ENCODE measurements at places on chromosomes 1 and 21.

DNA sequence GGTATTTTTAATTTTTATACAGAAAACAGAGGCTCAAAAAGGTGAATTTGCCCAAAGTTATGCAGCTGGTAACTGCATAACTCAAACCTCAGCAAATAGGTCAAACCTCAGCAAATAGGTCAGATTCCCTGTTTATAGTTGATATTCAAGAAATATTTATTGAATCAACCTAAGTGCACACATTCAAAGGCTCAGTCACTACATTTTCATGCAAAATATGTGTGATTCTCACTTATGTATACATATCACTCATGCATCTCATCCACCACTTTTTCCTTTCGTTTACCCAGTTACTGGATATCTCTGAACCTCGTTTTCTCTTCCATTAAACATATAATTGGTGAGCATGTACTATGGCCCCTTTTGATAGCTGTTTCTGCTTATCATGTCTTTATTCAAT is 158.3 kb upstream of the C1orf21 start:
- DNase-seq = no peak

DNA sequence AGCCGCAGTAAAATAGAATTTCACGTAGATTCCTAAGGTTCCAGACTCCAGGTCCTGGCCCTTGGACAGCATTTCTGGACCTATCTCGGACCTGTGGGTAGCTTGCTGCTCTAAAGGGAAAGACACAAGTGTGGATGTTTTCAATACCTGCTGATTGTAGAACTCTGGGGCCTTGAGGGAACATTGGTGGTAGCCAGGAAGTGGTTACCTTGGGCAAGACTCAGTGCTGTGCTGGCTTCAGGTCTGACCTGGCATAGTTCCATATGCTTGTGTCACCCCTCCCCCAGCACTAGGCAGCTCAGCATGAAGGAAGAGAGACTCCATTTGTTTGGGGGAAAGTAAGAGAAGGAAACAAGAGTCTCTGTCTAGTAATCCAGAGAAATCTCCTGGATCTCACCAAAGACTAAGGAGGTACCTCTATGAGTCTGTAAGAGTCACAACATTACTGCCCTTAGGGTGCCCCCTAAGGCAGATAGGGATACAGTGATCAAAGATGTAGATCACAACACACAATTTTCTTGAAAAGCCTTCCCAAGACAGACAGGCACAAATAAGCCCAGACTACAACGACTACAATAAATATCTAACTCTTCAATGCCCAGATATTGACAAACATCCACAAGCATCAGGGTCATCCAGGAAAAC is 398.8 kb downstream of the TGFB2 start:
- no peak for DNase-seq

GRCh38 chr21:25161571-25161970 is 445.7 kb downstream of the MRPL39 start:
- DNase-seq = no peak

DNA sequence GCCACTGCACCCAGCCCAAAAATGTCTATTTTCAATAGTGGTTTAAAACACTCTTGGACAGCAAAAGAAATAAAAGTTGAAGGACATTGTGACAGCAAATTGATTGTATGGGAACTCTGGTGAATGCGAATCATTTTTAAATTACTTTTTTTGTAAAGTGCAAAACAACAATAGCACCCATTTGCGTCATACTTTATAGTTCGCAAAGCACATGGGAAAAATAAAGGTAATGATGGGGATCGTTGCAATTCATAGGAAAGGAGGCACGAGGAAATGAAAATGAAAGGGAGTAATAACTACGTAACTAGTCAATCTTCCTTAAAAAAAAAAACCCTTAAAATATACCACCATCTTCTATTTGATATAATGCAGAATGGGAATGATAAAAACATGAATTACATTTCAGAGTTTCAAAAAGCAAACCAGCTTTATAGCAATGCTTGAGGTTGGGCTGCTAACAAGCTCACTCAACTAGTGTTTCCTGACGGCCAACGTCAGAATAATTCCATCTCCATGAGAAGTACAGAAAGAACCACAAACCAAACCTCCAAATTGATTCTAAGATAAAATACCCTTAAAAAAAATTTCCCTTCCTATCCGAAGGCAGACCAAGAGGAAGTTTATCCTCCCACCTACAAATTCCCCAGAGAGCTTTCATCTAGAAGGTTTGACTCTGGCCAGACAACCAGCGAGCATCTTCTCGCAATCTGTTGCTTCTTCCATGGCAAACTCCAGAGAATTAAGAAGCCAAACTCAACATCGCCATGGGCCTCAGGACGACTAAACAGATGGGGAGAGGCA is at the start of gene EDARADD:
Gene EDARADD (plus strand): TSS at position 606 of the 801 bp plus-strand sequence. CDS start 159 bp downstream, at position 765.
- DNase-seq = no peak

DNA sequence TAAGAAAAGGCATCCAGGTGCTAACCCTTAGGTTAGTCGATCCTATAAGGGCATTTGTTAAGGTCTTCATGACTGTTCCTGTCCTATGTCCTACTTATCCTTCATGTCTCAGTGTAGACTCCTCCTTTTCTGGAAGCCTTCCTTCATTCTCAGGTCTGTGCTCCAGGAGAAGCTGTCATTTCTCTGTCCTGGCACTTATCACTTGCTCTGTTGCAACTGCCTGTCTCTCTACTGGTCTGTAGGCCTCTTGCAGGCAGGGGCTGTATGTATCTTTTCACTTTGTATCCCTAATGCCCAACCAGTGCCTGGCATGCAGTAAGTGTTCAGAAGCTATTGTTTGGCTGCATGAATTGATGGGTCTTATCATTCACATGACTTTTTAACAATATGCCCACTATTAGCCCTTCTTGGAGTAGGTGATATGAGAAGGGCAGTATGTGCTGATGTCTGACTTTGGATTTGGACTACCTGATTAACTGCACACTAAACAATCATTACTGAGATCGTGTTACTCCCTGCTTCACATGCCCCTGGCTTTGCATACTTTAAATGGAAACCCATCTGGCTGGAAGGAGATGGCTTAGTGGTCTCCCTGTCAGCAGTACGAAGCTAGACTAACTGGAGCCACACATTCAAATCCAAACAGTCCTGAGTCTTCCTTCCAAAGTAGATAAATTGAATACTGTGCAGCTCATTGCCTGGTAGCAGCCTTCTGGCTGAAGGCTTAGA is 88.8 kb downstream of the RGL1 start:
- DNase-seq = no peak

DNA sequence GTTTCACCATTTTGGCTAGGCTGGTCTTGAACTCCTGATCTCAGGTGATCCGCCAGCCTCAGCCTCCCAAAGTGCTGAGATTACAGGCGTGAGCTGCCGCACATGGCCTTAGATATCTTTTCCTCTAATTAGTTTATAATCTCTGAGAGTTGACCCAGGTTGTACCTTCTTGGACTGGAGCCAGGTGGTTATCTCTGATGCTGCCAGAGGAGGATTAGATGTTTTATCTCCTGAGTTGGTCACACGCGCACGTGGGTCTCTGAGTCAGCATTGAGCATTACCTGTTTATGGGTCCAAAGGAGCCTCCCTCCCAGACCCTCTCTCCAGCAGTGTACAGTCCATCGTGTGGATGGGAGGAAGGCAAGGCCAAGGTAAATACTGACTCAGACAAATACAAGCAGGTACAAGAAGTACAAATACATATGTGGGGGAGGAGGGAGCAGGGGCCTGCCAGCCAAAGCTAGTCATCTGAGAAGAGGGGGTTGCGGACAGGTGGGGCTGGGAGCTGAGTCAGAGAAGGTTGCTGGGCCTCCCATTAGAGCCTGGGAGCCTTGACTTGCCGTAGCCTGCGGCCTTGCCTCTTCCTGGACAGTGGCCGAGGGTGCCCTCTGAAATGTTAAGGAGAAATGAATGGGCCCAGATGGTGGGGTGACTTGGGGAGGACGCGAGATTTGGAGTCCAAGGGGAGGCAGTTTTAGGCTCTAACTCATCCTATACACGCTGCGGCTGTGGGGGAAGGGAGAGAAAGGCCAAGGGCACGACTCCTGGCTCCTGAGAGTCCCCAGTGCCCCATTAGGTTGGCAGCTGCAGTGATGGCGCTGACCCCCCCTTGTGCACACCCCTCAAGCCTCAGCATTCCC is 13.1 kb downstream of the IL6R start:
- no peak for DNase-seq

- DNase-seq = no peak
Observed at GRCh38 chr1:185528084-185528676, 206.0 kb upstream of the HMCN1 start.

DNA sequence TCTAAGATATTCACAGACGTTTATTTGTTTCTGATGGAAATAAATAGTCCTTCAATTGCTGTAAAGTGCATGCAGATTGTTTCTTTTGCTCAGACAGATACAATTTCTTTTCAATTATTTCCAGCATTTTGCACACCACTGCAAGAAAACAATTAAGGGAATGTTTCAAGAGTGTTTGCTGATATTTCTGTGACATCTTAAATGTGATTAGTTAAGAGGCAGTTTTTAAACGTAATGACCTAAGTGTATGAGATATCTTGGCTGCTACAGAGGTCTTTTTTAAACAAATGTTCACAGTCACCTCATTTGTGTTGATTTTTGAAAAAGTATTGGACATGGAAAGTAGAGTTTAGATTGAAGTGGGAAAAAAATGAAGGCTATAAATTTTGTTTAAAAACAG is 262.3 kb upstream of the BRINP3 start:
- DNase-seq = no peak

- DNase-seq = no peak
Observed at GRCh38 chr1:235908742-235909520, 42.2 kb upstream of the LYST start.

DNA sequence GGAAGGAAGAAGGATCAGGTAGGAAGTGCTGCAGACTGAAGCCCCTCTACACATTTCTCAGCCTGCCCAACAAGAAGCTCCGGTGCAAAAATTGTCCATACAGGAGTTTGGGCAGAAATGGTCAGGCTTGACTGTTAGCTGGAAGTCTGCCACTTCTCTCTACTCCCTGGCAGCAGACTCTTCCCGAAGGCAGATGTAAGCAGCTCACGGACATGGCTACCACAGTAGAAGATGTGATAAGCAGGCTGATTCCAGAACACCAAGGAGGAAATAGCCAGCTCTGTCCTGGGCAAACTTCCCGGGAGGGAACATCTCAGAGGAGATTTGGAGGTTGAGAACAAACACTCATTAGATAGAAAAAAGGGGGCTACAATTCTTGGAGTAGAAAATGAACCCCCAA is 52.6 kb downstream of the TRABD2B start:
- no peak for DNase-seq

GRCh38 chr1:14571810-14572767 is 26.4 kb upstream of the KAZN start:
- no peak for DNase-seq

DNA sequence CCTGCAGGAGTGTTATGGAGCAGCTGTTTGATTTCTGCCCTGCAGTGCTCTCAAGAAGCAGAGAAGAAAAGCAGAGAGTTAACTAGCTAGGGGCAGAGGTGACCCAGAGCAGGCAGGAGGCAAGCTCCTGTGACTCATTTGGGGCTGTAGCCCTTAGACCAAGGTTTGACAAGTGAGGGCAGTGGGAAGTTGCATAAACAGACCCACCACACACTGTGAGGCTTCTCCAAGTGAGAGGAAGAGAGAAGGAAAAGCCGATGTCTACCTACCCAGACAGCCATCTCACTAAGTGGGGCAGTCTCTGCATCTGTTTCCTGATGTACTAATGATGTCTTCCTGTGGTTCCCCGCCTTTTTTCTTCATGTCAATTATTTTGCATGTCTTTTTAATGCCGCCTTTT is 159.9 kb upstream of the NR5A2 start:
- DNase-seq = no peak

DNA sequence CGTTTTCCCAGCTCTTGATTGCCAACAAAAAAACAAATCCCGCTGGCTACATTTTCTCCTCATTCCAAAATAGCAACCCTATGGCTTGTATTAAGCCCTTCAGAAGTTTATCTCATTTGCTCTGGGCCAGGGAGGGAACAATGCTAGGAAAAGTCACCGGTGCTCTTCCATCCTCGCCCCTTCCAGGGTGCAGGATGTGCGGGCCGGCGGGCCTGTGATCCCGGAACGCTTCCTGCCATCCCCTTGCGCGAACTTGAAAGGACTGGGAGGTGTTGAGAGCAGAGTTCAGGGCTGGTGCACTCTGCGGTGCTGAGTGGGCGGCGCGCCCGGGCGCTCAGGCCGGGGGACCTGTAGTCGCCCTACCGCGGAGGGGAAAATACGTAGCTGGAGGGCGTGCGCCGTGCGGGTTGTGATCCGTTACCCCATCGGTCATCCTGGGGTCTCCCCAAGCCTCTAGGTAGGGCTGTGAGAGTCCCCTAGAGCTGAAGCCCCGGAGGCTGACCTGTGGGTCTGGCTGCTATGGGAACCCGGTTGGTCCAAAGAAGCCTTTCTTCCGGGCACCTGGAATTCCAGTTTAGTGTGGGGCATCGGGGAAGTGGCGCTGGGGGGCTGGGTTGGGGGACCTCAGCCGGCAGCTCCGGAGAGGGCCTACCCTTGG is 13.1 kb downstream of the NR5A2 start:
- DNase-seq = peak; percentile 35

- DNase-seq = no peak
Observed at GRCh38 chr1:54716299-54717047, 812 bp downstream of the TTC4 start.

GRCh38 chr1:167821356-167821685 is 92.6 kb downstream of the ADCY10 start:
- no peak for DNase-seq

GRCh38 chr1:17372955-17373354 is 959 bp downstream of the PADI6 start:
- no peak for DNase-seq

GRCh38 chr1:150627826-150628410 is 1.5 kb downstream of the ENSA start:
- no peak for DNase-seq

DNA sequence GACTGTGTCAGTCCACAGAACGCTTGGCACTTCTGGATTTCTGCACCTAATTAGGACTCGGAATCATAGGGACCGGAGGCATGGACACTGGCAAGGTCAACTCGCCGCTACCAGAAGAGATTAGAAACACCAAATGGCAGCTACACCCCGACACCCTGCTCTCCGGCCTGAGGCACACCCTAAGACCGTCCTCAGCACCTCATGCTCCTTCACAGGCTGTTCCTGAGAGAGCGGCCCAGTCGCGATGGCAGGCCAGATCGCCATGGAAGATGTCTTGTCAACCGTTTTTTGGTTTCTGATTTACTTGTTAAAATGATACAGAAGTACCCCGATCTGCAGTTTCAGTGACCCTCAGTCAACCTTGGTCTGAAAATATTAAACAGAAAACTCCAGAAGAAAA is 46.8 kb downstream of the NPHP4 start:
- DNase-seq = no peak

- DNase-seq = no peak
Observed at GRCh38 chr21:38954588-38955004, 148.9 kb downstream of the ETS2 start.

DNA sequence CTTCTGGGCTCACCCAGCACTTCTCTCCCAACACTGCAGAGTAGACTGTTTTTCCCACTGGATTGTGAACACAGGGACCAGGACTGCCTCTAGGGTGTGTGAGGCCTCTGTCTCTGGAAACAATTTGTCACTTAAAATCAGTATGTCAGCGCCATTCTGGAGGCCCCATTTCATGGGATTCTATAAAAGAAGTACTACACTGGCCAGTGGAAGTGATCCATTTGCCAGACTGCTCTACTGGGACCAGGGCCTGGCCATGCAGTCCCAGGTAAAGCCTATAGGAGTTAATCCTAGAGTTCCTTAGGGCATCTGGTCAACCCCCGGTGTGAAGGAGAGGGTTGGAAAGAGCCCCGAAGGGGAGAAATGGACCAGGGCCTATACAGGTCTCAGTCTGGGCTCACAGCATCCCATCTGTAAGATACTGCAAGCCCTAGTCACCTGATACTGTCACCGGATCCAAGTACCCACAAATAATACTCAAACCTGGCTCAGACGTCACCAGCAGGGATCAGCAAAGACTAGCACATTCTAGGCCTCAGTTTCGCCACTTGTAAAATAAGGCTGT is 245.0 kb downstream of the FOXD2 start:
- no peak for DNase-seq

- DNase-seq = peak; percentile 60
Observed at GRCh38 chr1:56797065-56797685, 22.0 kb downstream of the FYB2 start.

All from left ventricle myocardium superior (tissue), 1 donor.